B cell (primary cell): ENCODE measurements at places on chromosomes 2 and 18. TPM values are rescaled to one million over a fixed set of nuclear protein-coding genes. Genes with fewer than 3 reads are reported as not detected.

DNA sequence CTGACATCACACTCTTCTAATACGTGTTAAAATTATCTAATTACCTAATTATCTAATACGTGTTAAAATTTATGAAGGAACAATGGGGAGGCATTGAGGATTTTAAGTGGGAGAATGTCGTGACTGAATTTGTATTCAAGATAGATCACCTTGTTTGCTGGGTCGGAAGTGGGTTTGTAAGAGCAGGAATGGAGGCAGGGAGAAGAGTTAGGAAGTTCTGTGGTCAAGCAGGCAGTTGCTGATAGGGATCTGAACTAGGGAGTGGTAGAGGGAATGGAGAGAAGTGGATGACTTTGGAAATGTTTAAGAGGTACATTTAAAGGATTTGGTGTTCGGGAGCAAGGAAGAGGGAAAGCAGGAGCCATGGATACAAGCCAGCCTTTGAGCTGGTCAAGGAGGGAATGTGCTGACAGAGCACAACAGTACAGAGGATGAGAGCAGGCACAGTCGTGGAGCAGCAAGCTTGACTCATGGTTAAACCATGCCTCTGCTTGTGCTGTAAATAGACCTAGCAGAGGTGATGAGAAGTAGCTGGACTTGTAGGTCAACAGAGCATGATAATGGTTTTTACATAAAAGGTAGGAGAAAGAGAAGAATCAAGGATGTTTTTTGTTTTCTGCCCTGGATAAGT is 16.2 kb downstream of the IL18RAP start:
- no peak for DNase-seq

- no peak for DNase-seq
Measured at GRCh38 chr18:55775972-55776371, 188.0 kb upstream of the TCF4 start.

DNA sequence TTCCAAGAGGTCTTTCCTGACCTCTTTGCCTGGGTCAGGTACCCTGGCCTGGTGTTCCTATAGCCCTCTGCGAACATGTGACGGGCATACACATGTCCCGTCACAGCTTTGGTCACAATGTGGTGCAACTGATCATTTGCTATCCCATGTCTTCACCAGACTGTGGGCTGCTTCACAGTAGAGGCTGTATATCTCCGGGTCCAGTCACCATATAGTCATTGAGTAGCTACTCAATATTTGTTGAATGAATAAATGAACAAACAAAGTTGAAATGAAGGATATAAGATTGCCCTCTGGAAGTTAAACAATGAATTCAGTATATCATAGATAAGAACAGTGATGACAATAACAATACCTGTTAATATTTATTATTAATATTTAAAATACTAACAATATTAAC is 16.8 kb downstream of the AOX1 start:
- no peak for DNase-seq

DNA sequence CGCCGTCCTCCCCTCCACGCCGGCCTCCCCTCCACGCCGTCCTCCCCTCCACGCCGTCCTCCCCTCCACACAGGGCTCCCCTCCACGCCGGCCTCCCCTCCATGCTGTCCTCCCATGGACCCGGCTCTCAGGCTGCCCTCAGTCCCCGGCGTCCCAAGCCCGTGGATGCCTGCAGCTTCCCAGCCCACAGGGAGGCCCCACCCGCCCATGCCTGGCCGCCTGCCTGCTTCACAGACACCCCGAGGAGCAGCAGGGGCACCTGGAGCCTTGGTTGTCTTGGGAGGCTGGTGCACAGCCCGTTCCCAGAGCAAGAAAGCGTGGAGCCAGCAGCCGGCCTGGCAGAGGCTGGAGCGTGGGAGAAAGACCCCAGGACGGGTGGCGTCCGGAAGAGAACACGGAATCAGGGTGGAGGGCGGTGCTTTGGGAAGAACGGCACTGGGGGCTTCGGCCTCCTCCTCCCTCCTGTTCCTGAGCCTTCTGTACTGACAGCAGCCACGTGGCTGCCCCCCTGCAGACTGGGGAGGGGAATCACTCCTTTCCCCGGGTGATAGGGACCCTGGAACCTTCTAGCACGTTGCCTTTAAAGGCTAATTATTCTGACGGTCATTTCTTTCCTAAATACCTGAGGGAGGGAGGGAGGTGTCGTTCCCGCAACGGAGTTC is 26.2 kb upstream of the KCNG2 start:
- no peak for DNase-seq

GRCh38 chr2:236715491-236715961 is 145.9 kb downstream of the ACKR3 start:
- DNase-seq: no peak

DNA sequence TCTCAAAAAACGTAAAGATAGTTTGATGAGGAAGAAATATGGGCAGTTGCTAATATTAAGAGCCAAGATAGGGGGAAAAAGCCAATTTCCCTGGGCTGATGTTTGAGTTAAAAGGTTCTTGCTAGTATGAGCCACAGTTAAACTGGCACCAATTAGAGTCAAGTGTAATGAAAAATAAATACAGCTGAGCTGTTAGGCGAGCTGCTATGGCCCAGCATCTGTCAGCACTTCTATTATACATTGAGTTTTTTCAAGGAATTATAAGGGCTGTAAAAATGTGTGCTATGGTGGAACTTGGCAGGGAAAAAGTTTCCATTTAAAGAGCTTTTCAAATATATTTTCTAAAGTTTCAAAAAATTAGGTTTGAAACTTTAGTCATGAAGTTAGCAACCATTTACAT is 279.6 kb downstream of the CYRIA start:
- no peak for DNase-seq

DNA sequence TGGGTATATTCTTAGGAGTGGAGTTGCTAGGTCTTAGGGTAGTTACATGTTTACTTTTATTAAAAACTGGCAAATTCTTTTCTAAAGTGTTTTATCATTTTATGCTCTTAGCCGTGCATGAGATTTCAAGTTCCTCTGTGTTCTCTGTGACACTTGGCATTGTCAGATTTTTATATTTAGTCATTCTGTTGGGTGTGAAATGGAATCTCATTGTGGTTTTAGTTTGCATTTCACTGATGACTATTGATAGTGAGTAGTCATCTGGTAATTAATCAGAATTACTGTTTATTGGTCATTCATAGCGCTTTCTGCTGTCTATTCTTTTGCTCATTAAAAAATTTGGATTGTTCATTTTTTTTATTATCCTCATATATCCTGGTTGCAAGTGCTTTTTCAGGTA is 34.1 kb downstream of the RAB3GAP1 start:
- DNase-seq: no peak

GRCh38 chr18:6015364-6015763 is 120.0 kb upstream of the TMEM200C start:
- DNase-seq: no peak

- no peak for DNase-seq
Measured at GRCh38 chr18:10499230-10499629, 26.6 kb upstream of the NAPG start.

- DNase-seq: no peak
Measured at GRCh38 chr2:157843081-157843480, 33.0 kb downstream of the ACVR1 start.

- DNase-seq: no peak
Measured at GRCh38 chr2:224690868-224691267, 25.3 kb downstream of the CCDC195 start.

TMEM247 gene
- not detected in 2 replicates for total RNA-seq

UPP2 gene
- not detected in 2 replicates for total RNA-seq

ACVR1 gene
- total RNA-seq: 11.3 and 11.7 TPM in 2 replicates

GRCh38 chr2:62817995-62818713 is 112.6 kb downstream of the EHBP1 start:
- DNase-seq: no peak

GRCh38 chr2:237661799-237662328 is 34.5 kb downstream of the LRRFIP1 start:
- no peak for DNase-seq
